ENCODE measurements at places on chromosomes 2 and 18.
A peak's percentile ranks its signal among the peaks of the same experiment; 100 is the strongest.

- peak; percentile 93 for DNase-seq
Observed at GRCh38 chr2:28359222-28360057, 33.2 kb upstream of the FOSL2 start.

DNA sequence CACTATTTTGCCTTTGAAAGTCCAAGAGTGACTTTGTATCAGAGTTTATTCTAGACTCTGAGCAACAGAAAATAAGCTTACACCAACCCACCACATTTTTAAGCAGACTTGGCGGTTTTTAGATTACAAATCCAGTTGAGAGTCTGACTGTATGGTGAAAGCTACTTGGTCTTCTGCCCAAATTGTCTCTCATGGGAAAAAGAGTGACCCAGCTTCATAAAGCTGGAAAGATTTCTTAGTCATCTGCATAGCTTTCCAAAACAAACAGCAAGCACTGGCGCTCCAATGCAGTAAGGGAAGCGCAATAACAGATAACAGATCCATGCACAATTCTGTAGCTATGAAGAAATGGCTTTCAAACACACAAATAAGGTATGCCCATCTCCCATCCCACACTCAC, 7.1 kb downstream of the DSG1 start:
- DNase-seq = peak; percentile 54

DNA sequence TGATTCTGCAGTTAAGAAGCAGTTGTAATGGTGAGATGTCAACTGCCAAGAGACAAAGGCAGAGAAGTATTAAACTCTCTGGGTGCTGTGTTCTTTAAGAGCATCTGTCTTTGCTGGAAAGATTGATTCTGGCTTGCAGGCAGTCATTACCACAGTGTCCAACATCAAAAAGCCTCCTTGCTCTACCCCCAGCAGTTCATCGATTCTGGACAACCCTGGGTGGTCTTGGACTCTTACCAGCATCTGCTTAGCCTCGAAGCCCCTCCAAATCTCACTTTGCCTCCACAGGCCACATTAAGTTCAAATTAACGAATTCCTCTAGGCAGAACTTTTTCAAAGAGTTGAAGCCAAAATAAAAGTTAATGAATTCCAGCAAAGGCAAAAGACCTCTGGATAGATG, 1061.4 kb downstream of the TSN start:
- DNase-seq = peak; percentile 12

GRCh38 chr2:222393733-222394267, 30.5 kb upstream of the SGPP2 start:
- DNase-seq = no peak

- DNase-seq = no peak
Observed at GRCh38 chr2:30684026-30684425, 123.2 kb downstream of the CAPN13 start.

GRCh38 chr2:241730671-241731293, 3.6 kb upstream of the D2HGDH start:
- no peak for DNase-seq

GRCh38 chr2:222738312-222738711, 66.9 kb downstream of the MOGAT1 start:
- no peak for DNase-seq

DNA sequence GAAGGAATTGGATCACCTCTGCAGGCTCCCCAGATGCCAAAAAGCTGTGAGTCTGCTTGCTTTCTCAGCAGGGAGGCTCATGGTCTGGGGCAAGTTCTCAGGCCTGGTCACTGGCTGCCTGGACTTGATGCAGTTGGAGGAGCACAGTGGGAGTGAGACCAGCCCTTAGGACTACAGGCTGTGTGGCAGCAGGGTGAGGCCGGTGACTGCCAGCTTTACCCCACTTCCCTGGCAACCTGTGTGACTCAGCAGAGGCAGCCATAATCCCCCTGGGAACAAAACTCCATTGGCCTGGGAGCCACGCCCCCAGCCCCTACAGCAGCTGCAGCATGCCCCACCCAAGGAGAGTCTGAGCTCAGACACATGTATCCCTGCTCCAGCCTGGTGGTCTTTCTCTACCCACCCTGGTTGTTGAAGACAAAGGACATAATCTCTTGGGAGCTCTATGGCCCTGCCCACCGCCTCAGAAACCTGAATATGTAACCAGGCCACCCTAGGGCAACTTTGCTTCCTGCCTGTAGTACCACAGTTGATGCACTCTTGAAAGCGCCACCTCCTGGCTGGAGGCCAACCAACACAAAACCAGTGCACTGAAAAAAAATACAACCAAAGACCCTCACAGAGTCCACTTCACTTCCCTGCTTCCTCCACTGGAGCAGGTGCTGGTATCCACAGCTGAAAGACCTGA, 106.8 kb upstream of the SPATS2L start:
- no peak for DNase-seq

DNA sequence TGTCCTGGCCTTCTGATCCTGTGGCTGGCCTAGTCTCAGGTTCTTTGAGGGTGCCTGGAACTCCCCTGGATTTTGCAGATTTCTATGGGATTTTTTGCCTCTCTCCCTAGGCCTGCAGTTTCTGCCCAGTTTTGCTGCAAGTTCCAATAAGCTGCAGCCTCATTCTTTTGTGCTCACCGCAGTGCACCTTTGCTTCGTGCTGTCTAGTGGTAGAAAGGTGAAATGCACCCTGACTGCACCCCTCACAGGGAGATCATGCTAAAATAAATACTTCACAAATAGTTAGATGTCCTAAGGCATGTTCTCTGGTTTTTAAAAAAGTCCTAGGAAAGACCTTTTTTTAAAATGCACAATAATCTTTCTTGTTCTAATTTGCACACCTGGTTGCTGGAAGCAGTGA, 72.5 kb downstream of the GNAL start:
- DNase-seq = no peak

GRCh38 chr2:174125090-174125489, 123.2 kb downstream of the OLA1 start:
- DNase-seq = no peak

DNA sequence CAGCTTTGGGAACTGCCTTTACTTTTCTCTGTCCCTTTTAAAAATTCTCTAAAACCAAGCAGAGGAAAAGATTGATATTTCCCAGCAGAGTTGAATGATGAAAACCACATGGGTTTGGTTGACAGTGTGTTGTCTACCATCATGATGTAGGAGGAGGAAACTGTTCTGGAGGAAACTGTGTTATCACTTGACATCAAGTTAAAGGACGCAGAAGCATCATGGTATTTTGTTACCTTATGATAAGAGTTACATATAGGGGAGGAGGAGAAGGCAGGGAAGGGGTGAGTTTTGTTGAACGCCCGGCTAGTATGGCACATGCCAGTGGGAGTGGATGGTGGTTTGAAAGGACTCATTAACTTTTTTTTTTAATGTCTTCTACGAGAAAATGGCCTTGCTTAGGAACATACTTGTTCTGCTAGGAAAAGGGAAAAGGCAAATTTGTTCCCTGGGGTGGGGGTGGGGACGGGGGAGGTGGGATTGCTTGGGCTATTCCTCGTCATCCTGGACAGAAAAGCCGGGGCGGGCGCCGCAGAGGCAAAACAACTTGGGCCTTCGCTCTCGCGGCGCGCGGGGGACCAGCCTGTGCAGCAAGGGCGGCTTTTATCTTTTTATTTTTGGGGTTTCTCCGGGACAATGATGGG, 766 bp downstream of the TMEM17 start:
- peak; percentile 34 for DNase-seq
